ENCODE measurements at places on chromosomes 6 and 20.

DNA sequence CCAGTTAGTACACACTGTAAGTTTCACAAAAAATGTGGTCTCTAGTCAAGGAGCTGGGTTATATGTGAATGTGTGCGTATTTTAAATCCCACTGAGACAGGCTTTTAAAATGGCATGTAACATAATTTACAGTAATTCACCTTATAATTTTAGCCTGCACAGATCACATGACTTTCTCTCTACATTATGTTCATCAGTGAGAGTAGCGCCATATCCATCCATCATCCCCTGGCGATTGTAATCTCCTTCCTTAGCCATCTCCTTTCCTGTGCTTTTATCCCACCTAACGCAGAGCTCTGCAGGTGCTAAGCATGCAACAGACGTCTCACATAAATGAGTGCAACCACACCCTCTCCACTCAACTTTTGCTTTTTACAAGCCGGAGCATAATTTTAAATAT, 210.8 kb downstream of the TBC1D7 start:
- no peaks in the 10 kb centered on the region for H3K36me3 ChIP-seq
- H3K4me1 ChIP-seq: no peaks in the 10 kb centered on the region
- no peak for DNase-seq

- H3K4me3 ChIP-seq: no peak overlapping the region
- H3K27ac ChIP-seq: no peak overlapping the region
These were observed 19.4 kb downstream of the SLC9A8 start for GRCh38 chr20:49831770-49832631.

DNA sequence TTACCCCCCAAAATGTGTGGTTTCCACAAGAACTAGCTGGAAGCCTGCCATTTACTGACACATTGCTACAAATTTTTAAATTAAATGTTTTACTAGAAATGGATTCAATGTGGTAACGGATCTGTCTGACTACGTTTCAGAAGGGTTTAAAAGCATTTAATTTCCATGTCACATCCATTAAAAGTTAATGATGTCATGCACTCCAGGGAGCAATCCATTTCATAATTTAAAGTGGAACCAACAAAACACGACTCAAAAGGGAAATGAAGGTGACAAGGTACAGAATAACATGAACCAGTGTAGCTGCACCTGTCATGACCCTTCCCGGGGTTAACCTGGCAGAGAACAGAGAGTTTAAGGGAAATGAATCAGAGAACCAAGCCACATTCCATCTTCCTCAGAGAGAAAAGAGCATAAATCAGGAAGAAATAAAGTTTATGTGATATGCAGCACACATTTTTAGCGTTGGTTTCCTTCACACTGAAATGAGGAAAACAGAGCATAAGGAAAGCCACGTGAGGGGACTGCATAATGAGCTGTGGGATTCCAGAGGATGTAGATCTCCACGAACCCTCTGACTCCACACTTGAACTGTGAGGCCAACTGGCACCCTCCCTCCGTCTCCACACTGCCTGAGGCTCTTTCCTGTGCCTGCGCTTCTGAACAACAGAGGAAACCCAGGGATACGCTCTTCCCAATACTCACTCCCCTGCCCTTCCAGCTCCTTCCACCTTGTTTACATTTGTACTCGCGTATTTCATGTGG, 170.3 kb upstream of the AHI1 start:
- H3K4me3 ChIP-seq: no peak overlapping the region
- H3K27ac ChIP-seq: no peak overlapping the region
- H3K36me3 ChIP-seq: no peaks in the 10 kb centered on the region

DNA sequence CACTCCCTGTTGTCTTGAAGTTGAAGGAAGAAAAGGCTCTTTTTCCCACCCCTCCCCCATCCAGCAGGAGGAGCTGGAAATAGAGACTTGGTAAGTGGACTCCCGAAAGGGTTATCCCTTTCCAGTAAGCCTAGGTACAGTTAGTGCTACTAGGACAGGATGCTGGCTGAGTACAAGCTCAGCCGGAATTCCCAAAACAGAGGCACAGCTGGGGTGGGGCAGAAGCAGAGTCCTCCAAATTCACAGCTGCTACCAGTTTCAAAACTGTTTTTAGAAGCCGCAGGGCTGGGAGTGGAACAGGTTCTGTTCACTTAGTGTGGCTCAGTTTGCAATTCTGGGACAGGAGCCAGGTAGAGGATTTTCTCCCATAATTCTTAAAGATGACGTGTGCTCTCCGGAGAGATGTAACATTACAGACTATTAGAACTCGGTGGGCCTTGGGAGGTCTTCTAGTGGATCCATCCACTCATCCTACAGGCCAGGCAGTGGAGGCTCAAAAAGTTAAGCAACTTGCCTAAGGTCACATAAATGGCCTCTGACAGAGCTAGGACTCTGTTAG, 19.0 kb upstream of the UTRN start:
- no peak overlapping the region for H3K27ac ChIP-seq
- no peak overlapping the region for H3K4me3 ChIP-seq
- peak; percentile 56 for DNase-seq
- H3K27me3 ChIP-seq: no peaks in the 10 kb centered on the region

DNA sequence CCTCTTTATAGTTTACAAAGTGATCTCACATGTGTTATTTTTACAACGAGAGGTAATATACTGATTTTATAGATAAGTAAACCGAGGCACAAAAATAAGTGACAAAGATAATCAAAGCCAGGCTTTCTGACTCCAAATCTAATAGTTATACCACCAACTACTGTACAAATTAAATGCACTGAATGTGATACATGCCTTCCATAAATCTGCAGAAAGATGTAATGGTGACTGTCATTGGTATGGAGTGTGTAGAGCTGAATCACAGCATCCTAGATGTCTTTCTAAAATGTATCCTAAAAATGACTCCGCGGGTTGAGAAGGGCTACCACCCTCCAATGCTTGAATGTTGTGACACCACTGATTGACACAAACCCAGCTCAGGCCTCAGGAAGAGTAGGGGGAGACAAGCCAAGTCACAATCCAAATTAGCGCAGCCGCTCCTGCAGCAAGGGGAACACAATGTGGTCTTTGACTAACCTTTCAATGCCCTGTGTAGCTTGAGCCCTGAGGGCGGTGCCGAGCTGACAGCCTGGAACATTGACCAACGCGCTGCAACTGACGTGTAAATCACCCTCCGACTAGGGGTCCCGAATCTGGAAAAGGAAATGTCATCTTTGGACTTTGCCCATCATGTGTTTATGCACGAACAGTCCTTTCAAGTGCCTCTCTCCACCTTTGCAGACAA, 136.8 kb downstream of the OLIG3 start:
- no peaks in the 10 kb centered on the region for H3K36me3 ChIP-seq
- H3K4me1 ChIP-seq: no peaks in the 10 kb centered on the region
- no peak overlapping the region for H3K4me3 ChIP-seq
- H3K27ac ChIP-seq: no peak overlapping the region
- DNase-seq: no peak

GRCh38 chr6:137231895-137232294, 12.7 kb upstream of the IFNGR1 start:
- DNase-seq: no peak
- no peaks in the 10 kb centered on the region for H3K36me3 ChIP-seq
- H3K4me1 ChIP-seq: no peaks in the 10 kb centered on the region
- H3K27ac ChIP-seq: no peak overlapping the region
- no peaks in the 10 kb centered on the region for H3K27me3 ChIP-seq

DNA sequence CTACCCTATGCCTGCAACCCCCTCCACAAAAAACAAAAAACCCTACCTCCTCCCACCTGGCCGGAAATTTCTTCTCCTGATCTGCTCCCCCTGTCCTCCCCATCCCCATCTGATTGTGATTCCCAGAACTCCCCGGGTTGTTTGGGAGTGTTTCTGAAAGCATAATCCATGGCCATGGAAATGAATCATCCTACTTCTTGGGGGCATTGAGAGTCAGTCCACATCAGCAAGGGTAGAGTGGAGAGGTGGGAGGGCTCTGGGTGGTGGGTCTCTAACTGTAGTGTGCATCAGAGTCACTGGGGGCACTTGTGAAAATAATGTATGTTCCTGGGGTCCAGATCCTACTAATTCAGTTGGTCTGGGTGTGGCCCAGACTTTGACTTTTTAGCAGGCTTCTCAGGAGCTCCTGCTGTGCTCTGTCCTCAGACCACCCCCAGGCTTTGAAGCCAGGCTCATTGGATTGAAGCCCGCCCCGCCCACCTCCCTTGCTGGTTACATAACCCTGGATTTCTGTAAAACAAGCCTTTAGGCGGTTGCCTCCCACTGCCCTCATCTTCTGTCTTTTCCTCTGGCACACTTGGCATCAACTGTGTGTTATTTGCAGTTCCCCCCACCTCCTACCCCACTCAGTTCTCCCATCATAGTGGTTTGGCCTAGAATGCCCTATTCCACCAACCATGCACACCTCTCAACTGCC, 10.5 kb downstream of the PIGT start:
- DNase-seq: peak; percentile 30
- no peak overlapping the region for H3K4me3 ChIP-seq
- no peaks in the 10 kb centered on the region for H3K27me3 ChIP-seq
- H3K27ac ChIP-seq: no peak overlapping the region
- peaks cover 4% of the 10 kb centered on the region for H3K4me1 ChIP-seq

DNA sequence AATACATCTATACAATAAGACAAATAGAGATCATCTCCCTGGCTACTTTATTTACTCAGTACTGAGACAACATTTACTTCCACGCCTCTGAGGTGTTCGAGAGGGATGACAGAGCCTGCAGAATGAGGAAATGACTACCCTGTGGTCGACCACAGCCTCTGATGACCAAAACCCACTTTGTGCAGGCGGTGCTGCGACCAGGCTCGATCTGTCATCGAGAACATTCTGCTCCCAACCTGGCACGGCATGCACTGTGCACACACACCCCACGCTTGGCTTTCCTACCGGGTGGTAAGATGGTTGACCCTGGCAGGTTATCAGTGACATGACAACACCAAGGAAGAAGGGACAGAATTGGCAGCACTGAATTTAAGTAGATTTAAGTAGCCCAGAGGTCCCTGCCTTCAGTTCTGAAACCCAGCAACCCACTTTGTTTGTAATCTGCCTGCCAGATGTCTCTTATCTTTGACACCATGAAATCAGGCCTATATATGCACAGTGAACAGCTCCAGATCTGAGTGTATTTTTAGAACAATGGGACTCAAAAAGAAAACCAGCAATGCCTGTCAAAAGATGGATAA, 42.6 kb downstream of the TTI1 start:
- H3K27ac ChIP-seq: no peak overlapping the region
- peaks cover 4% of the 10 kb centered on the region for H3K4me1 ChIP-seq
- H3K36me3 ChIP-seq: no peaks in the 10 kb centered on the region
- DNase-seq: no peak

- H3K4me3 ChIP-seq: no peak overlapping the region
- H3K36me3 ChIP-seq: no peaks in the 10 kb centered on the region
- no peak overlapping the region for H3K27ac ChIP-seq
- H3K27me3 ChIP-seq: no peaks in the 10 kb centered on the region
- peaks cover 10% of the 10 kb centered on the region for H3K4me1 ChIP-seq
- DNase-seq: no peak
These were observed 19.0 kb downstream of the DLL1 start for GRCh38 chr6:170271771-170272314.

- peak overlapping the region; percentile 26 for H3K27ac ChIP-seq
- H3K36me3 ChIP-seq: no peaks in the 10 kb centered on the region
- H3K4me3 ChIP-seq: no peak overlapping the region
- H3K4me1 ChIP-seq: no peaks in the 10 kb centered on the region
- peak; percentile 79 for DNase-seq
These were observed 43.7 kb downstream of the APCDD1L start for GRCh38 chr20:58471193-58472164.

DNA sequence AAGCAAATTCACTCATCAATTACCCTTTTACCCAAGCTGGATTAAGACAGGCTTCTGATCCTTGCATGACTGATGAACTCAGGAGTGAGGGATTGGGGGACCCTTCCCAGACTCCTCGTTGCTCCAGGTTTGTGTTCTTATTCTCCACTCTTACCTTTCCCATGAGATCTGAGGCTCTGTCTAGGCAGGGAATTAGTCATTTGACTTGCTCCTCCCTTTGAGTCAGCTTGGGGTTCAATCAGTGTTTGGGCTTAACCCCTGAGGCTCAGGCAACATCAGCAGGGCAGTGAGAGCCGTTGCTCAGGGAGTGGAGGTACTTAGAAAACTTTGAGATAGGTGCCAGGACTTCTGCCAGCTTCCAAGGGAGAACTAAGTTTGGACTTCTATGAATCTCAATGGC, 20.7 kb upstream of the TOX2 start:
- no peak for DNase-seq
- H3K4me3 ChIP-seq: no peak overlapping the region
- H3K4me1 ChIP-seq: no peaks in the 10 kb centered on the region
- no peaks in the 10 kb centered on the region for H3K36me3 ChIP-seq
- H3K27me3 ChIP-seq: no peaks in the 10 kb centered on the region

GRCh38 chr6:11343963-11344723, 111.7 kb upstream of the NEDD9 start:
- H3K27me3 ChIP-seq: no peaks in the 10 kb centered on the region
- peaks cover 1% of the 10 kb centered on the region for H3K4me1 ChIP-seq
- no peak overlapping the region for H3K4me3 ChIP-seq
- DNase-seq: no peak
- H3K36me3 ChIP-seq: no peaks in the 10 kb centered on the region

- no peaks in the 10 kb centered on the region for H3K4me1 ChIP-seq
- DNase-seq: peak; percentile 53
- H3K4me3 ChIP-seq: no peak overlapping the region
These were observed 55.9 kb downstream of the ANKEF1 start for GRCh38 chr20:10090588-10091166.

- H3K4me1 ChIP-seq: no peaks in the 10 kb centered on the region
- no peak overlapping the region for H3K4me3 ChIP-seq
- no peaks in the 10 kb centered on the region for H3K36me3 ChIP-seq
- DNase-seq: no peak
- H3K27ac ChIP-seq: no peak overlapping the region
- H3K27me3 ChIP-seq: no peaks in the 10 kb centered on the region
These were observed 362.6 kb downstream of the CDH4 start for GRCh38 chr20:61614706-61615100.

GRCh38 chr20:50898475-50898874, 32.8 kb downstream of the ADNP start:
- H3K4me3 ChIP-seq: no peak overlapping the region
- DNase-seq: no peak
- no peaks in the 10 kb centered on the region for H3K36me3 ChIP-seq
- peaks cover 2% of the 10 kb centered on the region for H3K4me1 ChIP-seq
- H3K27ac ChIP-seq: no peak overlapping the region
- no peaks in the 10 kb centered on the region for H3K27me3 ChIP-seq

- peaks cover 2% of the 10 kb centered on the region for H3K4me1 ChIP-seq
- peak overlapping the region; percentile 77 for H3K27ac ChIP-seq
- H3K36me3 ChIP-seq: no peaks in the 10 kb centered on the region
- H3K27me3 ChIP-seq: no peaks in the 10 kb centered on the region
- peak overlapping the region; percentile 62 for H3K4me3 ChIP-seq
- DNase-seq: peak; percentile 32
These were observed 159.9 kb downstream of the OR2B2 start for GRCh38 chr6:27752038-27752885.

DNA sequence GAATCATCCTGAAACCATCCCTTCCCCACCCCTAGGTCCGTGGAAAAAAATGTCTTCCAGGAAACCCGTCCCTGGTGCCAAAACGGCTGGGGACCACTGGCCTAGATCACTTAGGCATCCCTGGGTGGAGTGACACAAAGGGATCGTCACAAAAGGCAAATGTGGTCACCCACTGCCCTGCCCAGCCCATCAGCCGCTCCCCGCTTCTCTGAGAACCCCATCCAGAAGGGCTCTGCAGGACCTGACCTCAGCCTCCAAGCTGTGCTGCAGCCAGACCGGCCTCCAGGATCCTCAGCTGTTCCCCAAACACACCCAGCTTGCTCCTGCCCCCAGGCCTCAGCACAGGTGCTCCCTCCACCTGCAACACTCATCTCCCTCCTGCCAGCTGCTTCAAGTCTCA, 61.6 kb downstream of the PREX1 start:
- no peaks in the 10 kb centered on the region for H3K4me1 ChIP-seq
- H3K36me3 ChIP-seq: no peaks in the 10 kb centered on the region
- no peak overlapping the region for H3K27ac ChIP-seq
- H3K4me3 ChIP-seq: no peak overlapping the region
- no peak for DNase-seq

Data from ovary (tissue), 10 donors.